Stimulated activated CD4-positive, alpha-beta T cell treated with anti-CD3 and anti-CD28 coated beads, Interleukin-2, amount 100 ng/mL, for 24 hours (primary cell): ENCODE measurements at places on chromosomes 6 and 20.

- no peak for DNase-seq
Observed at GRCh38 chr6:53658992-53659391, 6.6 kb downstream of the KLHL31 start.

DNA sequence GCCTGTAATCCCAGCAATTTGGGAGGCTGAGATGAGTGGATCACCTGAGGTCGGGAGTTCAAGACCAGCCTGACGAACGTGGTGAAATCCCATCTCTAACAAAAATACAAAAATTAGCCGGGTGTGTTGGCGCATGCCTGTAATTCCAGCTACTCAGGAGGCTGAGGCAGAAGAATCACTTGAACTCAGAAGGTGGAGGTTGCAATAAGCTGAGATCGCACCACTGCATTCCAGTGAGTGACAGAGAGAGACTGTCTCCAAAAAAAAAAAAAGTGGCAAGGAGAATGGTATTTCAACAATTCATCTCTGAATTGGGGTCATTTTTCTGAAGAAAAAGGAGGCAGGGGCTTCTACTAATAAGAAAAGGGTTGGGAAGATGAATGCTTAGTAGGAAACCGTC, 111.5 kb upstream of the NHSL1 start:
- DNase-seq = no peak

GRCh38 chr6:34044945-34045595, 100.8 kb downstream of the GRM4 start:
- no peak for DNase-seq

- DNase-seq = no peak
Observed at GRCh38 chr20:53917145-53918019, 153.0 kb downstream of the BCAS1 start.

- DNase-seq = no peak
Observed at GRCh38 chr6:21999012-21999528, 297.8 kb downstream of the PRL start.

- peak; percentile 24 for DNase-seq
Observed at GRCh38 chr6:73704260-73704659, 8.3 kb downstream of the CD109 start.
